ENCODE measurements at places on chromosomes 2 and 18.

- DNase-seq: no peak
Measured at GRCh38 chr2:188785490-188785889, 188.7 kb upstream of the COL3A1 start.

DNA sequence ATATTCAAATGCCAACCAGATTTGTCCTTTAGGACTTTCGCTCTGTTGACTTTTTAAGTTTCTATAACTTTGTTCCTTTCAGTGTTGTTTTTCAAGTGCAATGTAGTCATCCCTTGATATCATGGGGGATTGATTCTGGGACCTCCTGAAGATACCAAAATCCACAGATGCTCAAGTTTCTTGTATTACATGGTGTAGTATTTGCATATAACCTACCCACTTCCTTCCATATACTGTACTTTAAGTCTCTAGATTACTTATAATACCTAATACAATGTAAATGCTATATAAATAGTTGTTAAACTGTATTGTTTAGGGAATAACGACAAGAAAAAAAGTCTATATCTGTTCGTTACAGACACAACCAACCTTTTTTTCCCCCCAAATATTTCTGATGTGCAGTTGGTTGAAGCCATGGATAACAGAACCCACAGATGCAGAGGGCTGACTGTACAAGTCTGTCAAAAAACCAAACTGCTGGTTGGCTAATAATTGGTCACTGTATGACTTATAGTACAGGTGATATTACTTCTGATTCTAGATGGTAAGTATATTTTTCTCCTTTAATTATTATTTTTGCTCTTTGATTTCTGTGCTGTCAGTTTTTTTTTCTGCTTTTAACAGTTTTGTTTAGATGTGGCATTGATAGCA lies 201.7 kb upstream of the STON1 start:
- no peak for DNase-seq

GRCh38 chr2:128746356-128746755 lies 427.7 kb upstream of the HS6ST1 start:
- no peak for DNase-seq

- DNase-seq: no peak
Measured at GRCh38 chr2:96236882-96237281, 28.3 kb upstream of the STARD7 start.

GRCh38 chr2:74849228-74849892 lies 15.4 kb downstream of the HK2 start:
- DNase-seq: peak; percentile 37

- no peak for DNase-seq
Measured at GRCh38 chr2:79882548-79882947, 369.7 kb downstream of the CTNNA2 start.

DNA sequence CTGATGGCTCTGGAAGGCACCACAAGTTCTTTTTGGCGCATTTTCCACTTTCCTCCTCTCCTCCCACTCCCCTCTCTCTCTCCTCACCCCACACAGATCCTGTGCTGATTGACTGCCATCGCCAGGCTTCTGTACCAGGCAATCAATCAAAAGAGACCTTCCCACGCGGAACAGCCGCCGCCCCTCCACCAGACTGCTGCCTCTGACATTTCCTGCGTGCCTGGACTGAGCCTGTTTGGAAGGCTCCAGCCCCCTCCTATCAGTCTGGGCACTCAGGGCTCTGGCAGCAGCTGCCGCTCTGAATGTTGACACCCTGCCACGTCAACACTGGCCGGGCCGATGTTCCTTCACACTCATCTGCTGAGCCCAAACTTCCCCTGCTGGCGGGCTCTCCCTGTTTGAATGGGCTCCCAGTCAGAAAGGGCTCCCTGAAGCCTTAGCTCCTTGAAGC lies 467.7 kb downstream of the EPHA4 start:
- DNase-seq: no peak

GRCh38 chr18:76390452-76391035 lies 104.5 kb downstream of the ZNF516 start:
- DNase-seq: no peak

DNA sequence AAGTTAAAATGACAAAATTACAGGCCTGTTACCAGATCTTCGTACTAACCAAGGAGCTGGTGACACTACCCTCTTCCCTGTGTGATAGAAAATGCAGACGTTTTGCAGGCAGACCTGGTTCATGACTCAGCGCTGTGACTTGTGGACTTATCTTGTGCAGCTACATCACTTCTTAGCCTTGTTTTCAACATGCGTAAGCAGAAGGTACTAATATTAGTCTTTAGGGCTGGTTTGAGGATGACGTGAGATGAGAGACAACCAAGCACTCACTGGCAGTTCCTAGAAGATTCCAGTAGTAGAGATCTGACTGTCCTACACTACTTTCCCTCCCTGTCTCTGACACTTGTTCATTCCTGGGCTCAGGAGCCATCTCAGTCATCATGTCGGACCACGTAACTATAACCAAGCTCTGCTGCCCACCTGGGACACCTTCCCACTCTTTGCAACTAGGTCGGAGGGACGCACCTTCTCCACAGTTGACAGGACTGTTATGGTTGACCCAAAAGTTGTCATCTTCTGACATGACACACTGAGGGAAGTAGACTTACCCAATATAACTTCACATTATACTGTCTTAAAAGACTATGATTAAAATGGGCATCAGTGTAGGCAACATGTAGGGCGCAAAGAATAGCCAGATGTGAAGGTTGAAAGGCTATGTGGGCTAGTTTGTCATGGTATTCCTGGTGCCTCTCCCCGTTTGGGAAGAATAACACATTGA lies 64.8 kb downstream of the TNFRSF11A start:
- DNase-seq: no peak

GRCh38 chr2:227462462-227462951 lies 9.4 kb upstream of the AGFG1 start:
- DNase-seq: no peak

Measured in activated T-cell treated with anti-CD3 and anti-CD28 coated beads for 1 hour (primary cell).